ENCODE measurements at places on chromosomes 13 and 19.

- no peak for DNase-seq
Observed at GRCh38 chr19:45772130-45772840, 3.2 kb upstream of the SIX5 start.

DNA sequence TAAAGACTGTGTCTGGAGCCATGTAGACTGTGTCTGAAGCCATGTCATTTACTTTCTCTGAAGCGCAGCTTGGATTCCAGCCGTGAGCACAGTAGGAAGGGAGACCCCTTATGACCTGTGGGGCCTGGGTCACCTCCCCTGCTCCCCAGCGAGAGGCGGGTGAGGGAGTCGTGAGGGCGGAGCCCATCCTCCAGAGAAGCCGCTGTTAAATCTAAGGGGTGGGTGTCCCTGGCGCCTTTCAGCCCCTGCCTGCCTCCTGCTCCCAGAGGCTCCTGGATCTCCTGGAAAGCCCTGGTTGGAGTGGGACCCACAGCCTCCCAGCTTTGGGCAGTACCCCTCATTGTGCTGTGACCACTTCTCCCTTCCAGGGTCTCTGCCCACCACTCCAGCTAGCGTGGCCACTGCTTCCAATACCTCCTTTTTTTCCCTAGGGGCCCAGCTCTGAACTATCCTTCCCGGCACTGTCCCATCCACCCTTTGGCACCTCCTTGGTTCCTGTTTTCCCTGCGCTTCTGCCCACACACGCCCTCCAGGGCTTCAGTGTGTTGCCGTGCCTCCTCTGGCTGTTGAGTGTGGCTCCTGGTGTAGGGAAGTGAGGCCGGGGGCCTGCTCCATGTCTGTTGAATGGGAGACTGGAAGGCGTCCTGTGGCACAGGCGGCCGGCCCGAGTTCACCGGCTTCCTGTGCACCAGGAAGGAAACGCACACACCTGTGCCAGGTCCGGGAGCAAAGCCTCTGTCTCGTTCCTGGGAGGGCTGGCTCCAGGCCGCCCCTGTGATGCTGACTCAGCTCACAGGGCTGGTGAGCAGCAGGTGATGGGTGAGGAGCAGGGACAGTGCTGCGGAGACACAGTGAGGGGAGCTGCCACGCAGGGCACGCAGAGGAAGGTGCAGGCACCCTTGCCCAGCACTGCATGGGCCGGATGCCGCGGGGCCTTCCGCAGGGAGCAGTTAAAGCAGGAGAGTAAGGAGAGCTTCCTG is 29.4 kb downstream of the ATP4B start:
- no peak for DNase-seq

- no peak for DNase-seq
Observed at GRCh38 chr19:1376415-1376805, 7.3 kb upstream of the NDUFS7 start.

DNA sequence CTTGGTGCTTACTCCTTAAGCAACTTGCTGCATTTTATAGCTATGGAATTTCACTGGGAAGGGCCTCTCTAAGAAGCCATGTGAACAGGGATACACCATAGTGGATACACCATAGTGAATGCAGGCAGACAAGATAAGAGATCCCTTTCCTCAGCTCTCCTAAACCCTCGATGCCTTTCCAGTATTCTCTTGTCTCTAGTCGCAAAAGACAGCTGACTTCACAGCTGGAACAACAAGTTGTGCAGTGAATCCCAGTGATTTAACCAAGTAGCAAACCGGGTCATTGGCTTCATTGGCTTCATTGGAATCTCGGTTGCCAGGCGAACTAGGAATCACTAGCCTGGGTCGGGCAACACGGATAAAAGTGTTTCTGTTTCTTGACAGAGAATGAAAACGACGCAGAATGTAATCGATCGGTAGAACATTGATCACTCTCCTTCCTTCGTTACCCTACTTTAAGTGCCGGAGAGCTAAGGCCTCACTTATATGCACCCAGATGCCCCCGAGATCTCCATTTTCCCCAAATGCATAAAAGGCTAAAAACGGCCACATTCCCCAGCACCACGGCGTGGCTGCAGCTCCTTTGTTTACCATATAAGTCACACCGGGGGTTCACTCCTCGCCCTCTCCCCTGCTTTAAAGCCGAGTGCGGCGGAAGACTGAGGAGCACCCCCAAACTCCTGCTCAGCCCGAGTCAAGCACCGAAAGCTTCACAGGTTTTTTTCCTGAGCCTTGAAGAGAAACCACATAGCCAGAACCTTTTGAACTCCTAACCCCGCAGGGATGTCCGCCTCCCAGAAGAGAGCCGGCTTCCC is 674 bp downstream of the TRPC4 start:
- no peak for DNase-seq

DNA sequence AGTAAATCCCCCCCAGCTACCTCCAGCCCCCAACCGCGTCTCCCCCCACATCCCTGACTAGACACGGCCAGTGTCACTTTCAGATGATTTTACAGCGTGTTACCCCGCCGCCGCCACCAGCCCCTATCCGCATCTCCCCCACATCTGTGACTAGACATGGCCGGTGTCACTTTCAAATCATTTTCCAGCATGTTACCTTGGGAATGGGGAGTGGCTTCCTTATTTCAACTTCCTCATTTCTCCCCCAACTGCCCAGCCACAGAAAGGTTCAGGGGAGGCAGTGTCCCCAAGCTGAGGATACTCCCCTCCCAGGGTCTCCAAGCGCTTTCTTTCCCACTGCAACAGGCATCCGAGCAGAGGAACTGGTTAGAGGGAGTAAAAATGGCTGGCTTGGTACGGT is 18.4 kb downstream of the ADGRL1 start:
- no peak for DNase-seq

Data from stimulated activated CD4-positive, alpha-beta T cell treated with anti-CD3 and anti-CD28 coated beads, TNF-alpha, amount 100 ng/mL, for 24 hours (primary cell).